ENCODE measurements at places on chromosomes 7 and 10.

DNA sequence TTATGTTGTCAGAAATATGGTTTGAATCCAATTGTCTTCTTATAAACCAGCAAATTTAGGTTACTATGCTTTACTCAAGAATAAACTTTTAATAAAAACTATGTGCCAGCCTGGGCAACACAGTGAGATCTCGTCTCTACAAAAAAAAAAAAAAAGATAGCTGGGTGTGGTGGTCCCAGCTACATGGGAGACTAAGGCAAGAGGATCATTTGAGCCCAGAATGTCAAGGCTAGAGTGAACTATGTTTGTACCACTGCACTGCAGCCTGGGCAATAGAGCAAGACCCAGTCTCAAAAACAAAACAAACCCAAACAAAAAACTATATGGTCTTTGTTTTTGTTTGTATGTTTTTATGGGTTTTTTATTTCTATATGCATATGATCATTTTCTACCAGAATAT is 7.5 kb upstream of the ARHGAP12 start:
- DNase-seq: no peak

DNA sequence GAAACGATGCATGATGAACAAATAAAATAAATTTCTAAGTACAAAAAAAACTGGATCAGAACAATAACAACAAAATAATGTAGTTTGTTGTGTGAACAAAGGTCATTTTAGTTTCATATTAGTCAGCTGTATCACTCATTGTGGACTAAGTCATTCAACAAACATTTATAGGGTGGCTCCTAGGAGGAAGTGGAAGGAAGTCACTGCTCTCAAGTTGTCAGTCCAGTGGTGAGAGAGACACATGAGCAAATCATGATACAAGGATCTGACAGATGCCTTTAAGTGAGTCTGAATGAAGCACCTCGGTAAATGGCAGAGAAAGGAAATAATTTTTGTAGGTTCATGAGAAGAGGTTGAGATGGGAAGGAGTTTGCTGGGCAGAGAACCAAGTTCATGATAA is 56.8 kb downstream of the EPDR1 start:
- DNase-seq: no peak

- DNase-seq: no peak
Observed at GRCh38 chr10:80283536-80284199, 5.8 kb downstream of the MAT1A start.

GRCh38 chr7:106793015-106793975 is 71.8 kb upstream of the PIK3CG start:
- DNase-seq: no peak

DNA sequence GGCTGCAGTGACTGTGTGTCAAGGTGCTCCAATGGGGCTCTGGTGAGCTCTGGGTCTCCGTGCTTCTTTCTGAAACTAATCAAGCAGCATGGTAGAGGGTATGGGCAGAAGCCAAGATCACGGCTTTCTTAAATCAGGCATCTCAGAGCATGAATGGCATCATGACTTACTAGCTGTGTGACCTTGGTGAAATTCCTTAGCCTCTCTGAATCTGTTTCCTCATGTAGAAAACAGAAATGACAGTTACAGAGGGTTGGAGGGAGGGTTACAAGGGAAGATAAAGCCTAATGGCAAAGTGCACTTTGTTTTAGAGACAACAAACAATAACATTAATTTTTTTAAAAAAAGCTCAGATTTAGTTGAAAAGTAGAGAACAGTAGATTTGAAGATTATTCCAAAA is 34.9 kb downstream of the FRMPD2 start:
- no peak for DNase-seq

GRCh38 chr10:121556918-121557573 is 41.2 kb downstream of the FGFR2 start:
- DNase-seq: no peak

- no peak for DNase-seq
Observed at GRCh38 chr7:85001495-85002345, 185.1 kb downstream of the SEMA3D start.

- no peak for DNase-seq
Observed at GRCh38 chr7:156566812-156567549, 73.6 kb upstream of the RNF32 start.

DNA sequence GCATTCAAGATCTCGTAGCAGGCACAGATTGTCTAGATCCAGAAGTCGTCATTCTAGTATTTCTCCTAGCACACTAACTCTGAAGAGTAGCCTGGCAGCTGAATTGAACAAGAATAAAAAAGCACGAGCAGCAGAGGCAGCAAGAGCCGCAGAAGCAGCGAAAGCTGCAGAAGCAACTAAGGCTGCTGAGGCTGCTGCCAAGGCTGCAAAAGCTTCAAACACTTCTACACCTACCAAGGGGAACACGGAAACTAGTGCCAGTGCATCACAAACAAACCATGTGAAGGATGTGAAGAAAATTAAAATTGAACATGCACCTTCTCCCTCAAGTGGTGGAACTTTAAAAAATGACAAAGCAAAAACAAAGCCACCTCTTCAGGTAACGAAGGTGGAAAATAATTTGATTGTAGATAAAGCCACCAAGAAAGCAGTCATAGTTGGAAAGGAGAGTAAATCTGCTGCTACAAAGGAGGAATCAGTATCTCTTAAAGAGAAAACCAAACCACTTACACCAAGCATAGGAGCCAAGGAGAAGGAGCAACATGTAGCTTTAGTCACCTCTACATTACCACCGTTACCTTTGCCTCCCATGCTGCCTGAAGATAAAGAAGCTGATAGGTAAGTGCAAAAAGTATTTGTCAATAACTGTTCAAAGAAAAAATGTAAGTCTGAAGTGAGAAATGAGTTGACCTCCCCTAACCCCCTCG is 37.7 kb downstream of the CDK13 start:
- no peak for DNase-seq

- peak; percentile 1 for DNase-seq
Observed at GRCh38 chr7:12257582-12257981, 46.5 kb downstream of the TMEM106B start.

GRCh38 chr10:44571701-44572100 is 186.8 kb upstream of the CXCL12 start:
- no peak for DNase-seq

GRCh38 chr10:62384447-62385081 is 10.4 kb downstream of the ZNF365 start:
- no peak for DNase-seq

- DNase-seq: no peak
Observed at GRCh38 chr7:146670532-146670931, 553.9 kb downstream of the CNTNAP2 start.

DNA sequence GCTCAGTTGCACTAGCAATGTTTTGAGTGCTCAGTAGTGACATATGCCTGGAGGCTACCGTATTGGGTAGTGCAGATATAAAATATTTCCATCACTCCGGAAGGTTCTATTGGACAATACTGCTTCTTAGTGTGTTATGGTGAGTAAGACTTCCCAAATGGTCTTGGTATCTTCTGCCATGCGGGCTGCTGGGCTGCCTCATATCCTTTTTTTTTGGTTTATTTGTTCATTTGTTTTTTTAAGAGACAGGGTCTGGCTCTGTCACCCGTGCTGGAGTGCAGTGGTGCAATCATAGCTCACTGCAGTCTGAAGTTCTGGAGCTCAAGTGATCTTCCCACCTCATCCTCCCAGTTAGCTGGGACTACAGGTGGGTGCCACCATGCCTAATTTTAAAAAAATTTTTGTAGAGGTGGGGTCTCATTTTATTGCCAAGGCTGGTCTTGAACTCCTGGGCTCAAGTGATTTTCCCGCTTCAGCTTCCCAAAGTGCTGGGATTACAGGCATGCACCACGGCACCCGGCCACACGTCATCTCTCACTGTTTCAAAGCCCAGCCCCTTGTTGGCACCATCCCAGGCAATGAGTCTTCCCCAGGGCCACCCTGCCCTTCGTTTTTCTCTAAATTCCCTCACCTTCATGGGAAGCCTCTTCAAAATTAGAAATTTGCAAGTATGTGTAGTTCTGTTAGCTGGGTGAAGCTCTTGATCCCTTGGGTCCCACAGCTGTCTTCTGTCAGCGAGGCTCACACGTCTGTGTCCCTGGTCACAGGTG is 111.0 kb upstream of the KLF14 start:
- no peak for DNase-seq

- DNase-seq: no peak
Observed at GRCh38 chr7:155509725-155510551, 36.4 kb downstream of the CNPY1 start.

DNA sequence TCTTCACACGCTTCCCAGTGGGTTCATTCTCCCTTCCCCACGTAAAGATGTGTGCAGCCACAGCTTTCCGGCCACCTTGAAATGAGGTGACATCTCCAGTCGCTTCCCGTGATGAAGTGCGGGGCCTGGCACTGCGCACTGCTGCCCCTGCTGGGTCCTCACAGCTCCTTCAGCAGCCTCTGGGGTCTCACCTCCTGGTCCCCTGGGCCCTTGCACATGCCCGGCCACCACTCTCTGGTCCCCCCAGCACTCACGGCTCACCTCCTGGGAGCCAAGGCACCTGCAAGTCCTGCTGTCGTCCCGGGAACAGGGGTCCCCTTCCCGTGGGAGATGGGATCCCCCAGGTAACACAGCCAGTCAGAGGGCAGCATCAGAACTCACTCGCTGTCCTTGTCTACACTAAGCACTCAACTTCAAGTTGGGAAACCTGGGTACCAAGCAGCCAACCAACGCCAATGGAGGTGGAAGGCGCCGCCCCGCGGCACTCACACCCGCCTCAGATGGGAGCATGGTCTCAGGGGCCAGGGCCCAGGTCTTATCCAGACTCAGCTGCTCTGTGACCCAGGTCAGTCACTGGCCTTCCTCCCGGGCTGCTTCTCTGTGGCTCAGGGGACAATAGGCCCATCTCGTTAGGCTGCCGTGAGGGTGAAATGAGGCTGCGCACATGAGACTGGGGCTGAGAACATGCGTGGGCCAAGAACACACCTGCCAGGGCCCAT is 176.2 kb downstream of the PTPRN2 start:
- DNase-seq: no peak

- no peak for DNase-seq
Observed at GRCh38 chr7:16399265-16399831, 22.0 kb downstream of the CRPPA start.

- no peak for DNase-seq
Observed at GRCh38 chr7:30080818-30081217, 52.6 kb downstream of the PLEKHA8 start.

- DNase-seq: no peak
Observed at GRCh38 chr10:101293007-101293723, 60.8 kb upstream of the BTRC start.

DNA sequence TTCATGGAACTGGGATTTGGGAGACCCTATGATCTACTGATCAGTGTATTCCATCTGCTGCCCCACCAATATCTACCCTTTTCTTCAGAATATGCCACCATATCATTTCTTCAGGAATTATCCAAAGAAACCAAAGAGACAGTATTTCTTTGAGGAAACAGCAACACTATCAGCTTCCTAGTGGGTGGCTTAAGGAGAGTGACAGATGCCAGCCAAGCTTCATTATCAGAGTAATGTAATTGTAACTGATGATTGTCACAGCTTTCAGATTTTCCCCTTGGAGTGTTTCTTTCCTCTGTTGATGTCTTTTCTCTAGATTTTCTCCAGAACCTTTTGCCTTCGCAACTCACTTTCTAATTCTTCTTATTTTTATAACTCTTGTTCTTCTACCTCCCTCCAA is 934.4 kb upstream of the LRRN3 start:
- DNase-seq: no peak

- no peak for DNase-seq
Observed at GRCh38 chr10:101310529-101311184, 43.3 kb upstream of the BTRC start.

Measured in fibroblast of skin of left biceps (primary cell).